ENCODE measurements at places on chromosomes 4 and X.

GRCh38 chr4:173247321-173247720 is 78.7 kb downstream of the GALNT7 start:
- no peak for DNase-seq

DNA sequence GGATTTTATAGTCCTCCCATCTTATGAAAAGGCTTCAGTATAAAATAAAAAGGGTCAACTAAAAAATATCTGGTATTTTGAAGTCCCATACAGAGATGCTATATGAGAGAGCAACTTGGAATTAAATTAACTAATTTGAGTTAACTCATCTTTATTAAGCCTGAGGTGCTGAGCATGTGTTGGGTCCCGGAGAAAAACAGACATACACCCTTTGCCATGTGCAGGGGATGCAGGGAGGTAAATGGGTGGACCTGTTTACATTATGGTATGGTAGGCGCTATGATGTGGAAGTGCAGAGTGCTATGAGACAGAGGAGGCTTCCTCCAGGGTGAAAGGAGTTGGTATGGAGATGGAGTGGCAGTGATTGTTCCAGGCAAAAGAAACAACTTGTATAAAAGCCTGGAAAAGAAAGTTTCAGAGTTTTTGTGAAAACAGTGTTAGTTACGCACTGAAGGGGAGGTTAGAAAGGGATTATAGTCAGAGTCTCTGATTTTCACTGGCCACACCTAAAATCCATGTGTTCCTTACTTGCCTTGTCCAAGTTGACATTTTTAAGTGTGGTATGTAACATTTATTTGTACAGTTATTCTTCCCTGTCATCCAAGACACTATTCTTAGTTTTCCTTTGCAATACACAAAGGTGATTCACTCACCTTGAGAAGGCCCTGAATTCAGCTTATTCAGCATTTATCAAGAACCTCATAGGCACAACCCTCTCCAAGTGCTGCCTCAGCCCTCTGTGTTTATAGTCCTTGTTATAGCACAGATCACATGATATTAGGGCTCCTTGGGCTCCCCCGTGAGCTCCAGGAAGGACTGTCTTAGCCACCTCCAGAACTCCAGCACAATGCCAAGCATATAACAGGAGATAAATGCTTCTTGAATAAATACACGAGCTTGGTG is 152.0 kb downstream of the RASL11B start:
- DNase-seq, result no peak

- DNase-seq, result no peak
Observed at GRCh38 chrX:46645614-46646013, 72.0 kb downstream of the CHST7 start.

DNA sequence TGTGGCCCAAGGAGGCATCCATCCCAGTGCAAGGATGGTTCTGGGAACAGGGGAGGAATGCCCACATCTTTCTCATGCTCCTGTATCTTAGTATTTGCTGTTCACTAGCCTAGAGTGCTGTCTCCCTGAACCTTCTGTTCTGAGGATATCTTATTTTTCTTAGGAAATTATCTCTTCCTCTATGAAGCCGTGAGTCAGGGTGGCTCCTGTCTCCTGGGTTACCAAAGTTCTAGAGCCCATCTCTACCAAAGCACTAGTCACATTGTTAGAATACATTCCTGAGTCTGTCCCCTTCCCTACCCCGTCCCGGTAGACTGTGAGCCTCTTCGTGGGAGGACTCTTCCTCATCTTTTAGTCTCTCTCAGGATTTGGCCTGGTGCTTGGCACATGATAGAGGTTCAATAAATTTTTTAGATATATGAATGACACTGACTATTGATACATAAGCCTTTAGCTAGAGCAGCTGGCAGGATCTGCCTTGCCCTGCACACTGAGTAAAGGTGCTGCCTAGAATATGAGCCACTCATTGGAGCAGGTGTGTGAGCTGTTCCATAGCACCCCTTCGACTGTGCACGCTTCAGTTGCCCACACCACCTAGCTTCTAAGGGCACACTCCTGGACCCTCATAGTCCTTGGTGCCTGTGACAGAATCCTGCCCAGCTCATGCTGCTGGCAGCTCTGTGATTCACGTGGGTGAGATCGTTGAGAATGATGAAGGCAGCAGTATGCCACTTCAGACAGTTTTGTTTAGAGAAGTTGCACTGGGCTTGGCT is 13.3 kb downstream of the CXCR3 start:
- no peak for DNase-seq

- DNase-seq, result no peak
Observed at GRCh38 chr4:21470535-21470934, 478.0 kb downstream of the KCNIP4 start.

DNA sequence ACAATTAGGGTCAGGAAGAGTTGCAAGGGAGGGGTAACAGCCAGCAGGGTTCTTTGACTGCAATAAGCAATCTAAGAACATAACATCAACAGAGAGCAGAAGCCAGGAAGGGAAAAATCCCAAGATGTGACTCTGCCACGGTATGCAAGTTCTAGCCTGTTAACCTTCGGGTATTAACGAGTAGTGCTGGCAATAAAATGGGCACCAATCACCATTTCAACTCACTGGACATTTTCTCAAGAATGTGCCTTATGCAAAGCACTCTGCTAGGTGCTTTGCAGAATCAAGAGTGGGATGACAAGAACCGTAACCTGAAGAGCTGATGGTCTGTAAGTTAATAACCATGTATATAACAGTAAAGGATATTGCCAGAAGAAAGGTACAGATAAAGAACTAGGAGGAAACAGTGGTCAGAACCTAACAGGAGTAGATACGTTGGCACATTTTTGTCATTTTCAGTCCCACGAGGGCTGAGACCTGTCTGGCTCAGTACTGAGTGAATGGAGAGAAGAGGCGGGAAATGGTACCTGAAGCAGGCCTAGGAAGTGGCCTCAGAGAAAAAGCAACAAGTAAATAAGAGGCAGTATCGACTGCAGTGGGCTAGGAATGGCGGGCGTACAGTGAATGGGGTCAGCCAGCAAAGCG is 2.7 kb downstream of the ELOVL6 start:
- no peak for DNase-seq

GRCh38 chrX:13662355-13662791 is 9.4 kb downstream of the TCEANC start:
- DNase-seq, result no peak

DNA sequence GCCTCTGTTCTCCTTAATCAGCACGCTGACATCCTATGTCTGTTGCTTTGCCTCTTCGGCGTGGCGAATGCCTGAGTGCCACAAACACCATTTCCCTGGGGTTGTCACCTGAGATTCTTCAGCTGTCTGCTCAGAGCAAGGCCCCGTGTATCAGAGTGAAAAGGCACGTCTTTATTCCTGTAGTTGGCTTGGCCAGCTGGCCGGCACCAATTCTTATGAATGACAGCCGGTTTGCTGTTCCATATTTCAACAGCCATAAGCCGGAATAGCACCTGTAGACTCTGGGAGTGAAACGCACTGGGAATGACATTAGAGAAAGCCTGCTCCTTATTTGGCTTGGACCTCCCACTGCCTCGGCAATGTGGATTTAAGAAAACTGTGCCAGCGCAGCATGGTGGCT is 89.3 kb downstream of the MGST2 start:
- DNase-seq, result no peak

DNA sequence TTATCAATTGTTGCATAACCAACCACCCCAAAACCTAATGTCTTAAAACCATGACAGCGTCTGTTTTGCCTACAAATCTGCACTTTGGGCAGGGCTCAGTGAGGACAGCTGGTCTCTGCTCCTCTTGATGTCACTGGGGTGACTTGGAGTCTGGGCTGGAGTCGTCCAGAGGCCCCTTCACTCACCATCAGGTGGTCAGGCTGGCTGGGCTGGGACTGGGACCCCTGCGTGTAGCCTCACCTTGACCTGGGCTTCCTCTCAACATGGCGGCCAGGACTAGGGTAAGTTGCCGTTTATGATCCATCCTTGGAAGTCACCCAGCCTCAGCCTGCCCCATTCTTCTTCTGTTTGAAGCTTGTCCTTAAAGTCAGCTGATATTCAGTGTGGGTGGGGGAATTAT is 116.8 kb upstream of the NKX1-1 start:
- peak; percentile 20 for DNase-seq

GRCh38 chrX:63128509-63128908 is 222.6 kb downstream of the SPIN4 start:
- DNase-seq, result no peak

DNA sequence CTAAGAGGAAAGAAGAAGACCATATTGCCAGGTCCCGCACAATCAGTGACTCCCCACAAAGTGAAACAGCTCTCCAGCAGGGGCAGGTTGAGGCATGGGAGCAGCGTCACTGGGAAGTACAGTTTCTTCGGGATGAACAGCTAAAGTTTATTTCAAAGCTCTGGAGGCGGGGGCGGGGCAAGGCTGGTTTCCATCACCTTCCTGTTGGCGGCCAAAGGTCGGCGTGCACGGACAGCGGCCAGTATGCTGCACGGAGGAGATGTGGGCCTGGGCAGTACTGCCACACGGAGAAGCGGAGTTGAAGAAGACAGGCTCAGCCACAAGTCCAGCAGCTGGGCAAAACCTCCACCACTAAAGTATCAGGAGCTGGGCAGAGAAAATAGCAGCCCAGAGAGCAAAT is 951 bp upstream of the ZNF518B start:
- no peak for DNase-seq

DNA sequence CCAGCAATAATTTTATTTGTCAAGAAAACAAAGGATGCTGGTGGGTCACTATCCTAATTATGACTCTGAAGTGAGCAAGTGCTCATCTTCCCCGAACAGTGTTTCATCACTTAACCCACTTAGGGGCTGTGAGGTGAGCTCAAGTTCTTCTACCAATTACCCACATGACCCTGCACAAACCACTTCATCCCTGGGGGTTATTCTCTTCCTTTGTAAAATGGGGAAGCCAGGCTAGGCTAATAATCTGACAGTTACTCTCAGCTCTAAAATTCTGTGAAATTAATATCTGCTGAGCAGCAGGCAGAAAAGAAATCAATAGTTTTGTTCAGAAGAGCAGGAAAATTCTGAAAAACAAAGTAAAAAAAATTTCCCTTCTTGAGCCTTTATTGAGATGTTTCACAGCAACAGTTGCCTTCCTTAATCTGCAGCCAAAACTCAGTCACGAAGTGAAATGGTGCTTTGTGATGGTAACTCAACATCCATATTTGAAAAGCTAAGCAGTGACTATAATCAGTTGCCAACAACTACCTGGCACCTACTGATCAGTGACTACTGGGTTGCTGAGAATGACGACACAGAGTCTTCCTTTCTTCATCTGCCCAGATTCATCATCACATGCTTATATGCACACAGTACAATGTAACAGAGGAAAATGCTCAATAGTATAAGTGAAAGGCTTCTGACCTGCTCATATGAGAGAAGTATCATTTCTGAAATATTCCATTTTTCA is 24.1 kb downstream of the ATP8A1 start:
- DNase-seq, result no peak

DNA sequence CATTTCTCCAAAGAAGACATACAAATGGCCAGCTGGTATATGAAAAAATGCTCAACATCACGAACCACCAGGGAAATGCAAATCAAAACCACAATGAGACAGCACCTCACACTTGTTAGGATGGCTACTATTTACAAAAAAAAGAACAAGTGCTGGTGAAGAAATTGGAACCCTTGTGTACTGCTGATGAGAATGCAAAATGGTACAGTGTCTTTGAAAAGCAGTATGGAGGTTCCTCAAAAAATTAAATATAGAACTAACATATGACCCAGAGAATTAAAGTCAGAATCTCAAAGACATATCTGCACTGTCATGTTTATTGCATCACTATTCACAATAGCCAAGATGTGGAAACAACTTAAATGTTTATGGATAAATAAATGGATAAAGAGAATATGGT is 20.9 kb downstream of the PAGE4 start:
- DNase-seq, result no peak

GRCh38 chr4:126513596-126513995 is 1119.2 kb upstream of the INTU start:
- DNase-seq, result no peak

- peak; percentile 75 for DNase-seq
Observed at GRCh38 chrX:119015407-119016237, 41.2 kb downstream of the LONRF3 start.

DNA sequence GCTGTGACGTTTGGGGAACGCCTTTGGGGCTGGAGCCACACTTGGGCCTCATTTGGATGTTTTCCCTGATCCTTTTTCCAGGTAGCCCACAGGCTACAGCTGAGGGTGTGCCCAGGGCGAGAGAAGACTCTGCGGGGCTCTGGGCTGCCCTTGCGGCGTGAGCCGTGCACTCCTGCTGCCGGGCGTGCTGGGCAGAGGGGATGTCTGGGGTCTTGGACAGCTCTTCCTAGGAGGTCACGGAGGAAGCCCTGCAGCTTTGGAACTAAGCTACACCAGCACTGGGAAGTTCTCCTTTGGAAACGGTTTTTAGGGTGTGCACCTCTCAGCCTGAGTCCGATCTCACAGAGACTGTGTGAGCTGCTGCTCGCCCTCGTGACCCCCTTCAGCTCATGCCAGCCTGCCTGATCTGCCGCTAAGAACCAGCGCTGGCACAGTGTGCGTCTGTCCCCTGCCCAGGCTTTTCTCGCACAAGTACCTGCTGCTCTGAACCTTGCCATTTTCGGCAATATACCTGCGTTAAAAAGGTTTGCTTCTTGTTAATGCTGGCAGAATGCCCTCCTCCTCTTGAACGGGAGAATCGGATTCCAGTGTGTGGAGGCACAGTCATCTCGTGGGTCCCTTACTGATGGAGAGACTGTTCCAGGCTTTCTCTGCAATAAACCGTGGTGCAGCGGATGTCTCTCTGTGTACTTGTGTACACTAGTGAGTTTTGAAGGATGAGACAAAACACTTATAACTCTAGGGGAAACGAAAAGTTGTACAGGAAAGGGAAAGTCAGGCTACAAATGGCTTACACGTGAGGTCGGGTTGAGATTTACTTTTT is 14.3 kb downstream of the MSANTD1 start:
- DNase-seq, result peak; percentile 16

GRCh38 chr4:150385606-150386005 is 196.3 kb upstream of the MAB21L2 start:
- DNase-seq, result no peak

- DNase-seq, result no peak
Observed at GRCh38 chr4:98601708-98602107, 56.7 kb downstream of the TSPAN5 start.

DNA sequence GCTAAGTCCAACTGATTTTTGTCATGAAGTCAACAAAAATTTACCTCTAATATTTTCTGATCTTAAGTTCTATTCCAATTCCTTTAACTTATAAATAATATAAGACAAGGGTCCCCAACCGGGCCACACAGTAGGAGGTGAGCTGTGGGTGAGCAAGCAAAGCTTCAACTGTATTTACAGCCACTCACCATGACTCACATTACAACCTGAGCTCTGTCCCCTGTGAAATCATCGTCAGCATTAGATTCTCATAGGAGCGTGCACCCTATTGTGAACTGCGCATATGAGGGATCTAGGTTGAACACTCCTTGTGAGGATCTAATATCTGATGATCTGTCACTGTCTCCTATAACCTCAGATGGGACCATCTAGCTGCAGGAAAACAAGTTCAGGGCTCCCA is 227.4 kb downstream of the MAPK10 start:
- no peak for DNase-seq

GRCh38 chrX:43861750-43862149 is 20.5 kb downstream of the MAOB start:
- DNase-seq, result no peak

- no peak for DNase-seq
Observed at GRCh38 chr4:145440292-145441007, 41.2 kb upstream of the SMAD1 start.

Data from Right ventricle myocardium superior (tissue), 1 donor.